Fibroblast of pulmonary artery (primary cell): ENCODE measurements at places on chromosomes 2 and 18.

DNA sequence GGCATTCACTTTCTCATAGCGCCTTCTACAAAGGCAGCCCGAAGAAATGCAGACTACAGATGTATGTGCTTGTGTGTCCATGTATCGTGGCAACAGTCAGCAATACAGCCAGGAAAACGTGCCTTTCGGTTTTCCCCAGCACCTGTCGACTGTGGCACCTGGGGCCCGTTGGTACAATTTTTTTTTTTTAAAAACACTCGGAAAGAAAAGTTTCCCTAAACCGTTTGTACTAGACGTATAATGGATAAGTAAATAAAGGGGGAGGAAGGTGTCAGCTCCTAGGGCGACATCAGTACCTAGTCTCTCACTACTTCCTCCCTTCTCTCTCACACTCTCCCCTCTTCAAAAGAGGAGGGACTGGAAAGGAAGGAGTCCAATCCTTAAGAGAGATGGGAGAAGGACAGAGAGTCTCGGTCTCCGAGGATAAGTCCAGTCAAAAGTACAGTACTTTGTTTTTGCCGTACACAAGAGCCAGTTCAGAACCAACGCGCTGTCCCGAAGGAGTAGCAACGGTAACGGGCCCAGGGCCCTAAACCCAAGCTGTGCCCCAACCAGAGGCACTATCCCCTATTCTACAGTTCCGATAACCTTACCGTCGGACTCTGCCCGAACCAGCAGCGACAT lies 759 bp downstream of the PPP4R3B start:
- peak; percentile 70 for DNase-seq

GRCh38 chr2:40511661-40512213 lies 59.8 kb upstream of the SLC8A1 start:
- DNase-seq = peak; percentile 97

DNA sequence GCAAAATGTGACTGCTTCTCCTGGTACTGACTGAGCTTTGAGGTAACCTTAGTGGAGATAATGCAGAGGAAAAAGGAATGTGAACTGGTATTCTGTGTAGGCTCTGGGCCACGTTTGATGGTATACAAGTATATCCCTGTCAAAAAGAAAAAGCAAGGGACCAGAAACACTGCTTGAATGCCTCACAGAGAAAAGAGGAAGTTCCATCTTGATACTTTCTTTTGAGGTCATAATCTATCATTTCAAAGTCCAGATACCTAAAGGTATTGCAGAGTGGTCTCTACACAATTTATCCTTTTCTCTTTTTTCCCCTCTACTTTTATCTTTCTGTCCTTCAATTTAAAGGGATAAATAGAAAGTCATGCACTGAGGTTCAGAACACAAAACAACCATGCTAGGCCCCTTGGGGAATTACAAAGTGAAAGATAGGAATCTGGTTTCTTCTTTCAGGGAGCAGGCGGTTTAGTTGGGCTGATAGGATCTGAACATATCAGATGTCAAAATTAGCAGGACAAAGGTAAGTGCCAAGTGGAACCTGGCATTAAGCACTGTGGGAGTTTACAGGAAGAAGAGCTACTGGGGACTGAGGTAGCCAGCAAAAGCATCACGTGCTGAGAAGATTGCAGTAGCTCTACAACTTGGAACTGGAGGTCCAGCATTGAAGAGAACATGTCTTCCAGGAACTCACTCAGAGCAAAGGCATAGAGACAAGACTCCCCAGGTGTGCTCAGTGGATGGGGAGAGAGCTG lies 121.2 kb downstream of the LYPD6 start:
- no peak for DNase-seq

DNA sequence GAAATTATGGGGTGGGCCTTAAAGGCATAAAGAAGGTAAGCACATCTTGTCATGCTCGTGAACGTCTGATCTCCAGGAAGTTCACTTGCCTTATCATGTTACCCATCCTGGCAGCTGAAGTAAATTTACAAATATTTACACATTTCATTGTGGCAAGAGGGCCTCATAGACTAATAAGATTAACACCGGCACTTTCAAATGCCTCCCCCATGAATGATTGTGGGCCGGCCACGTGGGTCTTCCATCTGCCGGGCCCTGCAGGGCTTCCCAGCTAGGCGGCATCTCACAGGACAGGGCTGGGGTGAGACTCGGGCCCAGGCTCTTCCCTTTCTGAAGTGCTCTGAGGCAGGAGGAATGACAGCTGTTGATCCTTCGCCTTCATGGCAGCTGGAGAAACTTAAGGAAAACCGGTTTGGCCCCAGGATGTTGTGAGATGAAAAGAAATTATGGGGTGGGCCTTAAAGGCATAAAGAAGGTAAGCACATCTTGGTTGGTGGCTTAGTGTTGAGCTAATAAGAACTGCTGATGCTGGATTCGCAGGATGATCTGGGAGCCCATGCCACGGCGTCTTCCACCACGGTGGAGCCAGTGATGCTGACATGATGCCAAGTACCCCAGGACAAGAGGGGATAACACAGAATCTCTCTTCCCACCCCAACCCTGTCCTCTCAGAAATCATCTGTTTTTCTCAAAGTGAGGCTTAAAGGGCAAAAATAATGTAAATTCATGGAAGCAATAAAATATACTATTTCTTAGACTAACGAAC lies 176.3 kb downstream of the SEPTIN10 start:
- DNase-seq = no peak

GRCh38 chr2:10784719-10785118 lies 27.9 kb downstream of the PDIA6 start:
- DNase-seq = no peak

- no peak for DNase-seq
Observed at GRCh38 chr2:157326698-157327097, 1.1 kb upstream of the ERMN start.

GRCh38 chr2:231642631-231643494 lies 50.2 kb downstream of the TEX44 start:
- DNase-seq = peak; percentile 90

- DNase-seq = no peak
Observed at GRCh38 chr18:4309227-4309626, 145.9 kb downstream of the DLGAP1 start.

GRCh38 chr18:57802213-57803102 lies 657 bp downstream of the ATP8B1 start:
- DNase-seq = no peak

DNA sequence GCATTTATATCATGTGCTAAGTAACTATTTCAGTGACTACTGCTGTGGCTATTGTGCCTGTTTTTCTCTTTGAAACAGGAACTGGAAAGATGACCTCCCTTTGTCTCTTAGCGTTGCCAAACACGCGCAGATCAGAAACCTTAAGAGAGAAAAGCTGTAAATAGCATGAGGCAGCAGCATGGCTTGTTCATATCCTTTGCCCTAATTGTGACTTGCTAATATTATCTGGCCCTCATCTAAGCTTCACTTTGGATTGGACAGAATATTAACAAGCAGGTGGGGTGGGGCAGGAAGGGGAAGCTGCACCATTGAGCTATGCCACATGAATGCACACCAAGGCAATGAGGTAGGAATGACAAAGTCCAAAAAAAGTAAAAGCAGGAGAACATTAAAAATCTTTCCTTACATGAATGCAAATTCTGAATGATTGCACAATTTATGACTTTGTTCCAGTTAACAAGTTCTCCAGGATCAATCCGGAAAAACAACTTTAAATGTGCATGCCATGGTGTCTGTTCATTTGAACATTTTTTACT lies 128.4 kb downstream of the IRS1 start:
- DNase-seq = no peak

- peak; percentile 43 for DNase-seq
Observed at GRCh38 chr2:56287974-56288373, 104.2 kb downstream of the CCDC85A start.

DNA sequence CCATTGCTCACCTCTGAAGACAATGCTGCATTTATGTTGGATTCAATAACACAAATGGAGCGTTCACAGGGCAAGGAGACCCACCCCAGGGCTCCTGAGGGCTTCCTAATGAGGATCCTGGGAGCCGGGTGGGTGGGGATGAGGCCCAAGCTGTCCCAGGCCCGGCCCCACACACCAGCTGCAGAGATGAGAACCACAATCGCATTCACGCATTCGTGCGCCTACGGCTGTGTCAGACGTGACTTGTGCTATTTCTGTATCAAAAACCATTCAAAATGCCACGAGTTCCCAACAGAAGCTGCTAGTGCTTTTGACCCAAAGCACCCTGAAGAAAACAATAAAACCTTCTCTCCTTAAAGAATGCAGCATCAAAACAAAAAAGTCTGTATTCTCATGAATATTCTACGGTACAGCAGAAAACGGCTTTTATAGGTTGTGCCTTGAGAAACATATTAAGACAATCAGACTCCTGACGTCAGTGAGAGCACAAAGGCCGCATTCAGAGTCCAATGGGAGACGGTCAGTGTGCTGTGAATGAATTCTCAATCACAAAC lies 205.4 kb downstream of the HDAC4 start:
- no peak for DNase-seq

GRCh38 chr2:236777408-236777807 lies 207.8 kb downstream of the ACKR3 start:
- no peak for DNase-seq

DNA sequence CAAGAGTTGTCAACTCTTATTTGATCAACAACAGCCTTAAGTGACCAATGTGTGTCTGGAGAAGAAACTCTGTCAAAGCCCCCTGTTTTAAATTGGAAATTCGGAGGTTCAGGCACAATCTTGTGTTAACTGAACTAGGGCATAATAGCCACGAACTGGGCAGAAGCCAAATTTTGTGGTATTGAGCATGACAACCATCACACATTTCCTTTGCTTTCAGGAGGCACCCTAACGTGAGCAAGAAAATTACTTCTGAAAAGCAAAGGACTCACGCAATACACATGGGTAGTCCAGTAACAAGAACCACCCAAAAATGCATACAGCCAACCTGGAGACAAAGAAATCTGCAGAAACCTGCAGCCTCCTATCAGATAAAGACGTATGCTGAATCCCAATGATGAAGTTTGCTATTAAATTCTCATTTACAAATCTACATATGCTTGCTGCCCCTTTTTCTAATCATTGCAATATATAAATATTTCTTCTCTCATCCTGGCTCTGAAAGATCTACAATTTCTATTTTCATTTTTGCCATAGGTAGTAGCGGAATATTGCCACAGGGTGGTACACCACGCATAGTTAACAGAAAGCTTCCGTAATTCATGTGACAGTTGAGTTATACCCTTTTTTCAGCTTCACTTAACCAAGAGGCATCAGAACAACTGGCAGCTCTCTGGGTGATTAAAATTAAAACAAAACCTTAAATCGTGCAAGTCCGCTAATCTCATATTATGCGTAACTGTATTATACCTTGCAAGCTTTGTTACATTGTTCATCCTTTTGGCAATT lies 495.8 kb downstream of the NRXN1 start:
- DNase-seq = peak; percentile 18

- no peak for DNase-seq
Observed at GRCh38 chr18:13231151-13231550, 12.6 kb downstream of the LDLRAD4 start.

- no peak for DNase-seq
Observed at GRCh38 chr2:71813807-71814470, 333.7 kb downstream of the CYP26B1 start.

DNA sequence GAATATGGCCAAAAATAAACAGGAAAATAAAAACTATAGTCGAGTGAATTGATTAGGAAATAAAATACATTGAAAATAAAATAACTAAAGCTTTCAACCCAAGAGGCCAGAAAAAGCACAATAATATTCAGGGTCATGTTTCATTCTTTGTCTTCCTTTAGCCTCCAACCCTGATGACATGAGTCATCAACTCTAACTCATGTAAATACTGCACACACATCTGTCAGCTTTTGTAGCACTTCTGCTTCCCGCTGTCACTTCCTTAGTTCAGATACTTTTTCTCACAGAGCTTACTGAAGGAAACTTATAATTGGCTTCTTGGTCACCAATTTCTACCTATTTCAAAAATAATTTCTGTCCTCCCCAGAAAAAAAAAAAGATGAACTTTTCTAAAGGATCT lies 112.8 kb downstream of the UPP2 start:
- DNase-seq = peak; percentile 2

- peak; percentile 99 for DNase-seq
Observed at GRCh38 chr2:223725494-223725893, 111.9 kb downstream of the AP1S3 start.

- DNase-seq = no peak
Observed at GRCh38 chr2:6637330-6637729, 228.4 kb downstream of the CMPK2 start.

GRCh38 chr2:158312981-158313380 lies 143.6 kb downstream of the CCDC148 start:
- no peak for DNase-seq

- peak; percentile 11 for DNase-seq
Observed at GRCh38 chr2:170895023-170895757, 33.9 kb upstream of the GORASP2 start.

GRCh38 chr2:233012301-233012971 lies 620 bp downstream of the NGEF start:
- DNase-seq = no peak

DNA sequence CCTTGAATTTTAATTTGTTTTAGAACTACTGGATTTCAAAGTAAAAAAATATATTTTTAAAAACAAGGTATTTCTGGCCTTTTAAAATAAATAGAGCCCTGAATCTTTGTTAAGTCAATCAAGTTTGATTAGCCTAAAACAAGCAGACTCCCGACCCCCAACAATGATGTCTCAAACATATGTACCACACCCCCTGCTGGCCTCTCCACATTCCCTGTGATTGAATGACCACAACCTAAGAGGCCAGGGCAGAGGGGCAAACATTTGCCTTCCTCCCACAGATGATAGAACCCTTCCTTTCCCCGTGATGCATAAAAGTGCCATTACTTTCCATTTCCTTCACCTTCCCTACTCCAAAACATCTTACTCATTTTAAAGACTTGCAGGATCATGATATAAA lies 130.9 kb downstream of the STK39 start:
- peak; percentile 29 for DNase-seq

DNA sequence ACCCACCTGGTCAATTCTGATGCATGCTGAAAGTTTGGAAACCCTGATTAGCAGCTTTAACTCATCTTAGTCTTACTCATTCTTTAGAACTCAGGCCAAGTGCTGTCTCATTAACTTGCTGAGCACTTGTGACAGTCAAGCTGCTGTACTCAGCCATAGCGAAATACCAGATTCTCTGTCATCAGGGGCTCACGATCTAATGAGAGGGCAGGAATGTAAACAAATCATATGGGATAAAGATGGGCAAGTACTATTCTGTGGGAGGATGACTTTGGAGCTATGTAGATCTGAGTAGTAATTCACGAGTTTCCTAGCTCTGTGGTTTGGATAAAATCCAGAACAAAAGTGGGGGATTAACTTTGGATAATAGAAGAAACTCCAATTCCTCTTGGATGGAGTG lies 376.6 kb downstream of the HRH4 start:
- no peak for DNase-seq

DNA sequence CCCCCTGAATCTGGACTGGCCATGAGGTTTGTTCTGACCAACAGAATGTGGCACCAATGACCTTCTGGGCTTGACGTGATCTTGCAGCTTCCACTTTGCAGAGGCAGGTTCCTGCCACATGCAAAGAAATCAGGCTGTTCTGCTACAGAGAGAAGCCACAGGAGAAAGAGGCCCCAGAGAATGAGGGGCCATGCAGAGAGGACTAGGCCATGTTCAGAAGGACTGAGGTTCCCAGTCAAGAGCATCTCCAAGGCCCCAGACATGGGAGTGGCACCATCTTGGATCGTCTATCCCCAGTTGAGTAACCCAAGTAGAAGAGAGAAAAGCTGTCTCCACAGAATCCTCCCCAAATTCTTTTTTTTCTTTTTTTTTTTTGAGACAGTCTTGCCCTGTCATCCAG lies 131.1 kb downstream of the ZBTB7C start:
- DNase-seq = no peak
